Pancreas (tissue), 10 donors: ENCODE measurements at places on chromosomes 5 and 9. TPM values are rescaled to one million over a fixed set of nuclear protein-coding genes. Genes with fewer than 3 reads are reported as not detected.
A peak's percentile ranks its signal among the peaks of the same experiment; 100 is the strongest.

MARVELD2 gene
- total RNA-seq, result 34.7 TPM

DMRT2 gene
- not detected for total RNA-seq

TLR4 gene
- 1.1 TPM for total RNA-seq

GRCh38 chr5:39423331-39423751 lies 1.4 kb downstream of the DAB2 start:
- DNase-seq, result no peak

- DNase-seq, result no peak
These were observed 93.9 kb downstream of the PDE8B start for GRCh38 chr5:77304388-77304787.

- DNase-seq, result peak; percentile 42
These were observed 4.6 kb upstream of the SERINC5 start for GRCh38 chr5:80260461-80260860.

GRCh38 chr5:127092690-127093089 lies 19.4 kb upstream of the C5orf63 start:
- DNase-seq, result no peak

DNA sequence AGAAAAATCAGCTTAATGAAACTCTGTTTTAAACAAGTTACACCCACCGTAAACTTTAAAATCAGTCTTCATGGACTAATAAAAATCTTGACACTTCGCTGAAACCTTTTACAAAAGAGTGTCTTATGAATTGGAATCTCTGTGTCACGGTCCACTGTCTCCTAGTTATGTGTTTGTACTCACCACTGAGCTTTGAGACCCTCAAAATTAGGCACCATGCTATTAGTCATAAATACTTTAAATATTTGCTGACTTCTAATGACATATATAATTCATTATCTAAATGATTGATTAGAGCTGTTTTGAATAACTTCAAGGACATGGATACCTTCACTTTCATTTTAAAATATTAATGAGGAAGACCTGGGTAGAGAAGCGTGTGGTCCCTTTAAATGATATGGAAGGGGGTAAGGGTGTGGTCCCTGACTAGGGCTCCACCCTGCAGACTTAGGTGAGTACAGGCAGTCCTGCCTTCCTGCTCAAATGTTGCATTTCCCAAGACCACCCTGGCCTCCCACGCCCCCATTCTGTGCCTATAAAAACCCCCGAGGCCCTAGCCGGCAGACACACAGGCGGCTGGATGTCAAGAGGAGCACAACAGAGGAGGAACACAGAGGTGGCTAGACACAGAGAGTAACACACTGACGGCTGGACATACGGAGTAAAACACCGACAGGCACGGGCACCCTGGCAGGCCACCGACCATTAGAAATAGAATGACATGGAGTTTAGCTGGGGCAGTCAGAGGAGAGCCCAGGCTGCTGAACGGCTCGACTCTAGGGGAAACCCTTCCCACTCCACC lies 179.0 kb upstream of the CDH9 start:
- no peak for DNase-seq

DNA sequence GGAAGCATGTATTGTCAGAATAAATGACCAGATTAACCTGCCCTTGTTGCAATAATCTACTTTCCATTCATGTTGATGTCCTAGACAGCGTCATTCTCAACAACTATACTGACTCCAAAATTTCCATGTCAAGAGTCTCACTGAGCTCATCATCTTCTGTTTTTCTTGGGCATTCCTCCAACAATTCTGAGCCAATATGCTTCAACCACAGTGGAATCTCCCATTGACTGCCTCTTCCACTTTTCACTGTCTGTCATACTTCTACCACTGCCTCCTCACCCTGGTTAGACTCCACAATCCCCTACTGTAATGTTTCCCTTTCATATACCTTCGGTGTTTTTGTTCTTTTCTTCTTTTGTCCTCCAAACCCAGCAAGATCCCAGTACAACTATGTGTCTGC lies 162.8 kb downstream of the TLE1 start:
- DNase-seq, result no peak

GRCh38 chr5:152477536-152477935 lies 72.5 kb upstream of the NMUR2 start:
- no peak for DNase-seq
